Activated CD4-positive, alpha-beta memory T cell treated with anti-CD3 and anti-CD28 coated beads, Interleukin-2, amount 10 ng/mL, durations not matched to agents 7 days and 5 days (primary cell): ENCODE measurements at places on chromosomes 12 and 14. TPM values are rescaled to one million over a fixed set of nuclear protein-coding genes. Genes with fewer than 3 reads are reported as not detected.

Gene KRT78
- not detected for total RNA-seq

Gene TBX5
- not detected for total RNA-seq

Gene RASSF9
- total RNA-seq, result not detected

- no peak for DNase-seq
- no peaks in the 10 kb centered on the region for H3K36me3 ChIP-seq
- no peaks in the 10 kb centered on the region for H3K4me1 ChIP-seq
Observed at GRCh38 chr14:87756661-87757060, 236.3 kb downstream of the GALC start.

DNA sequence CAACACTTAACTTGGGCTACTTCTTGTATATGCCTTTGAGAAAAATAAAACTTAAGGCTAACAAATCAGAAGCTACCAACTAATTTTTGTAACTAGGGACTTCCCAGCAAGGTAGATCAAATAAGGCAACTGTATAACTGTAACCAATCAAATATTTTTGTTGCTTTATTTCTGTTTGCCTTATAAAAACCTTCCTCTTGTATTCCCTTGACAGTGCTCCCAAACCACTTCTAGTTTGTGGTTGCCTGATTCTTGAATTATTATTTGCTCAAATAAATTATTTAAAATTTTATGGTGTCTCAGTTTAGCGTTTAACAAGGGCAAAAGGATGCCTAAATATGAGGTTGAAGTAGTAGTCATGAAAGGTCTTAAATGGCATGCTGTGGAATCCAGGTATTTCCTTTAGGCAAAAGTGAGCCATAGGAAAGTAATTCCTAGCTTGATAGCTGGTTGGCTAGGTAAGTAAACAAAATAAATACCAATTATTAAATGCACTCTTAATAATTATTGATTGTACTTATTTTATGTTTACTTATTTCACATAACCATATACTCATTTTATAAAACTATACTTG is 632.6 kb downstream of the RPL10L start:
- H3K36me3 ChIP-seq, result no peaks in the 10 kb centered on the region
- no peaks in the 10 kb centered on the region for H3K4me1 ChIP-seq
- no peak for DNase-seq

GRCh38 chr12:65494537-65494936 is 216.1 kb downstream of the MSRB3 start:
- H3K36me3 ChIP-seq, result no peaks in the 10 kb centered on the region
- no peaks in the 10 kb centered on the region for H3K4me1 ChIP-seq
- no peak for DNase-seq
- no peak overlapping the region for H3K4me3 ChIP-seq

GRCh38 chr12:5343711-5344110 is 88.2 kb upstream of the NTF3 start:
- H3K4me1 ChIP-seq, result no peaks in the 10 kb centered on the region
- no peak overlapping the region for H3K4me3 ChIP-seq
- H3K36me3 ChIP-seq, result no peaks in the 10 kb centered on the region
- no peaks in the 10 kb centered on the region for H3K27me3 ChIP-seq
- no peak for DNase-seq

- no peak overlapping the region for H3K27ac ChIP-seq
- H3K4me1 ChIP-seq, result no peaks in the 10 kb centered on the region
- H3K36me3 ChIP-seq, result no peaks in the 10 kb centered on the region
Observed at GRCh38 chr12:41212625-41213024, 24.5 kb downstream of the PDZRN4 start.

GRCh38 chr12:23361971-23362370 is 587.5 kb downstream of the SOX5 start:
- no peaks in the 10 kb centered on the region for H3K36me3 ChIP-seq
- no peak for DNase-seq
- H3K27me3 ChIP-seq, result no peaks in the 10 kb centered on the region
